ENCODE measurements at places on chromosomes 11 and 22.

GRCh38 chr11:2263071-2263565 is 7.3 kb downstream of the ASCL2 start:
- H3K4me1 ChIP-seq: peaks cover 22% of the 10 kb centered on the region
- H3K27me3 ChIP-seq: no peaks in the 10 kb centered on the region
- no peaks in the 10 kb centered on the region for H3K36me3 ChIP-seq
- no peak overlapping the region for H3K4me3 ChIP-seq
- DNase-seq: no peak

- H3K27me3 ChIP-seq: no peaks in the 10 kb centered on the region
- no peak overlapping the region for H3K27ac ChIP-seq
- DNase-seq: no peak
- no peaks in the 10 kb centered on the region for H3K4me1 ChIP-seq
- H3K36me3 ChIP-seq: no peaks in the 10 kb centered on the region
- no peak overlapping the region for H3K4me3 ChIP-seq
Measured at GRCh38 chr22:36762687-36763260, 13.1 kb downstream of the IFT27 start.

- no peak overlapping the region for H3K27ac ChIP-seq
- H3K36me3 ChIP-seq: no peaks in the 10 kb centered on the region
- no peaks in the 10 kb centered on the region for H3K27me3 ChIP-seq
- H3K4me1 ChIP-seq: no peaks in the 10 kb centered on the region
- no peak overlapping the region for H3K4me3 ChIP-seq
Measured at GRCh38 chr11:8574798-8575197, 19.2 kb downstream of the STK33 start.

- no peaks in the 10 kb centered on the region for H3K27me3 ChIP-seq
- DNase-seq: no peak
- no peak overlapping the region for H3K27ac ChIP-seq
- no peaks in the 10 kb centered on the region for H3K36me3 ChIP-seq
Measured at GRCh38 chr11:22491555-22492225, 133.9 kb downstream of the FANCF start.

Measured in CD8-positive, alpha-beta memory T cell (primary cell).